EH (cell line): ENCODE measurements at places on chromosomes 7 and 10.

DNA sequence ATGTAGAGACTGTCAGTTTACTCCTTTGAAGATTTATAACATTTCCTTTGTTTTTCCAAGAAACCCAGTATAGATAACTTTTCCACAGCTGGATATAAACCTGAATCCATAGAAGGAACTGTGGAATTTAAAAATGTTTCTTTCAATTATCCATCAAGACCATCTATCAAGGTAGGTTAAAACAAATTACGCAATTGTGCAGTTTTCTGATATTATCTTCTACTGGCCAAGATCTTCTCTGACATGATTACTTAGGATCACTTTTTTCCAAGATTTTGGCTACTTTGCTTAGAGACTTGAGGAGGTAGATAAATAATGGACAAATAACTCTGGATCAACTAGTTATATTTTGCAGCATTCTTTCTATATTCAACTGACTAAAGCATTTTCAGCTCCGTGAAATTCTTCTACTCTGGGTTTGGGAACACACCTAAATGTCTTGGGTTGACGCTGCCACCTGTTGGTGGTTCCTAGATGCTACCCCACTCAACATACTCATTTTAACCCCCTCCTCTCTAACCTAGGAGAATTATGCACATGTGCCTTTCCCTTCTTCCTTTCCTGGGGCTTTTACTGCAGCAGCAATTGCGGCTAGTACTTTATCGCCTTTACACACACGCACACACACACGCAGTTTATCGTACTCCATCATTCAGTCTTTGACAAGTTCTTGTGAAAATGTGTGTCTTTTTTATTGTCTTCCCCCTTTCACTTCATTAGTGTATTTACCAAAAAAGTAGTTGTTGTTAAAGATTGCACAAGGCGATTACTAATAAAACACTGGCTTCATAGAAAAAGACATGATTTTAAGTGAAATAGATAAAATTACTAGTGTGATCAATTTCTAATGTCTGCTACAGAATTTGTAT lies 32.7 kb downstream of the ABCB5 start:
- DNase-seq, result no peak

GRCh38 chr10:14003517-14004184 lies 327.1 kb downstream of the FRMD4A start:
- no peak for DNase-seq

DNA sequence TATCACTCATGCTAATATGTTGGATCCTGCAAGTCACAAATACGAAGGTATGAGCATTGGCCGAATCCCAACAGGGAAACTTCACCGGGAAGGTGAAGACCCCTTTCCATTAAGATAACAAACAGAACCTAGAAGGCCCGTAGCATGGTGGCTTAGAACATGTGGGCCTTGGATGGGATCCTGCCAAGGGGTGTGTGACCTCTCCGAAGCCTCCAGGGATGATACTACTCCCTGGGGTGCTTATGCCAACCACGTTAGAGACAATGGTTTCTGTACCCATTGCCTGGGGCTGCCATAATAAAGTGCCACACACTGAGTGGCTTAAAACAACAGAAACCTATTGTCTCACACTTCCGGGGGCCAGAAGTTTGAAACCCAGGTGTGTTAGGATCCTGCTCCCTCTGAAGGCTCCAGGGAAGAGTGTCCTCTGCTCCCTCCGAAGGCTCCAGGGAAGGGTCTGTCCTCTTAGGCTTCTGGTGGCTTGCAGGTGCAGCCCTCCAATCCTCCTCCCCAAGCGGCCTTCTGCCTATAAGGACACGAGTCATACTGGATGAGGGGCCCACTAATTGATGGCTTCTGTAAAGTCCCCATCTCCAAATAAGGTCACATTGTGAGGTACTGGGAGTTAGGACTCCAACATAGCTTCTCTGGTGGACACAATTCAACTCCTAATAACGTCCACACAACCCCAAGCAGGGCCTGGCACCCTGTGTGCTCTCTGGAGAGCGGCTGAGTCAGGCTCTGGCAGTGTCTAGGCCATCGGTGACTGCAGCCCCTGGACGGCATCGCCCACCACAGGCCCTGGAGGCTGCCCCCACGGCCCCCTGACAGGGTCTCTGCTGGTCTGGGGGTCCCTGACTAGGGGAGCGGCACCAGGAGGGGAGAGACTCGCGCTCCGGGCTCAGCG lies 992 bp upstream of the MGMT start:
- DNase-seq, result no peak

DNA sequence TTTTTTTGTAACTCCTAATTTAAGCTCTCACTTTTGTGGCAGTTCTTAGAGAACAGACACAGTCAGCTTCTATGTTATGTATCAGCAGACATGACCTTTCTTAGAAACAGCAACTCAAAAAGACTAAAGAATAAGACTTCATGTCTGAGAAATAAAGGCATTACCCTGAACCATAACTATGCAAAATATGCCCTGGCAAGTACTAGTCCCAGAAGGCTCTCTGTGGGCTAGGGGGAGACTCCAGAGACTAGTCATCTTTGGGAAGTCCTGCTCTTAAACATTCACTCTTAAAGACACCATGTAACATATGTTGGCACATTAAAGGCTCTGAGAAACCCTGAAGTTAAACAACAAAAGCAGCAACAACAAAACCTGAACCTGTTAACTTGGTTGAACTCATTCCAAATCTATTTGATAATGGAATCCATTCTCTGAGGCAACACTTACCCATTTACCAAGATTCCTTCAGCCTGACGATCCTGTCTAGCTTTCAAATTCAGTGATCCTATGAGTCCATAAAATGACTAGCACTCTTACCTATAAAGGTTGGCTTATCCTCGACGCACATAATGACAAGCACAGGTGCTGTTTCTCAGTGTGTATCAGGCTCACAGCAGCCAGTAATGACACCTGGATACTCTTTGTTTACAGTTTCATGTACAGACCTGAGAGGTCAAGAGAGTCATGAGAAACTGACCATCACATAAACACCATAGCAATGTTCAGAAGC lies 62.3 kb downstream of the OSBPL3 start:
- DNase-seq, result peak; percentile 90

- no peak for DNase-seq
Measured at GRCh38 chr10:109743574-109743973, 179.7 kb downstream of the XPNPEP1 start.

GRCh38 chr10:31123946-31124345 lies 92.3 kb upstream of the ZNF438 start:
- DNase-seq, result no peak

GRCh38 chr7:110637252-110637651 lies 453.7 kb upstream of the LRRN3 start:
- DNase-seq, result no peak

GRCh38 chr7:1975179-1975578 lies 257.6 kb downstream of the MAD1L1 start:
- no peak for DNase-seq

DNA sequence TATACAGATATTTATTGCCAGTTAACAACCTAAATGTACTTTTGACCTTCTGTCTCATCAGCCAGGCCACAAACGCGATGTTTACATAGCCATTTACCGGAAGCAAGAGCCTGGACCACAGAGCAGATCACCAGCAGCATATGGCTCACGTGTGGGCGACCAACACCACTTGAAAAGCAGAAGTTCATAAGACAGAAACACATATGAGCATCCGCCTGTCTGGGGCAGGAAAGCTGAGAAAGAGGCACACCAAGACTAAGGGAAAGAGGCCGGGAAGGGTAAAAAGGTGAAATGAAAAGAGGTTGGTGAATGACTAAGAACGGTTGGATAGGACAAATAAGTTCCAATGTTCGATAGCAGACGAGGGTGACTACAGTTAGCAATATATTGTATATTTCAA lies 1.3 kb downstream of the ABCB1 start:
- DNase-seq, result no peak

DNA sequence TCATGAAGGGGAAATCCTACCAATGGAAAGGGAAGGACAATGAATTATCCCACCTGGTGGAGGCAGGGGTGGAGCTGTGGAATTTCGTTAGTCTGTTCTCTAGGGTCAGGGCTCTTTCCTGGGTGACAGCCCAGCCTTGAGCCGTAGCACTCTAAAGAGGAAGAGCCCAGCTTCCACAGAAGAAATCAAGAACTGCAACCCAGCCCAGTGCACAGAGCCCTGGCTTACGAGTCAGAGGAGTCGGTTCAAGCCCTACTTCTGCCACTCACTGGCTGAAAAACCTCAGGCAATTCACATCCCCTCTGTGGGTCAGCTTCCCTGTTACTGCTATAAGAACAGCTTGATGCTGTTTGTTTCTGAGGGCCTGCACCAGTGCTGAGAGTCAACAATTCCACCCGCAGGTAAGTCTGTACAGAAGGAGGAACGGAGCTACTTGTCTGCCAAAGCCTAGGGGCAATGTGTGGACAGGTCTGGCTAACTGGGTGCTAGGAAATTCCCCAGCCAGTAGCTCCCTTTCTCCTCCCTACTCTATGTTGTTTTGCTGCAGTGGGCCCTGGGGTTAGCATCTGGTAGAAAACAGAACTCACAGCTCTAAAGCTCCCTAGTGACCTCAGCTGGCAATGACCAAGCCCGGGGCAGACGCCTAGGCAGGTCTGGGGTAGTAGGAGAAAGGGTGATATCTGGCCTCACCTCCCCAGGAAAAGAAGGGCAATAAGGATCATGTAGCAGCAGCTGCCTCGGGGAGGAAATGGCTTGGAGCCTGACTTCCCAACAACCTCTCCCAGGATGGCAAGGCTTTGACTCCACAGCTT lies 3.3 kb downstream of the AVPI1 start:
- DNase-seq, result peak; percentile 67

- DNase-seq, result no peak
Measured at GRCh38 chr7:37074370-37074769, 350.1 kb upstream of the AOAH start.

- DNase-seq, result no peak
Measured at GRCh38 chr10:13915710-13916109, 328.9 kb downstream of the PRPF18 start.

DNA sequence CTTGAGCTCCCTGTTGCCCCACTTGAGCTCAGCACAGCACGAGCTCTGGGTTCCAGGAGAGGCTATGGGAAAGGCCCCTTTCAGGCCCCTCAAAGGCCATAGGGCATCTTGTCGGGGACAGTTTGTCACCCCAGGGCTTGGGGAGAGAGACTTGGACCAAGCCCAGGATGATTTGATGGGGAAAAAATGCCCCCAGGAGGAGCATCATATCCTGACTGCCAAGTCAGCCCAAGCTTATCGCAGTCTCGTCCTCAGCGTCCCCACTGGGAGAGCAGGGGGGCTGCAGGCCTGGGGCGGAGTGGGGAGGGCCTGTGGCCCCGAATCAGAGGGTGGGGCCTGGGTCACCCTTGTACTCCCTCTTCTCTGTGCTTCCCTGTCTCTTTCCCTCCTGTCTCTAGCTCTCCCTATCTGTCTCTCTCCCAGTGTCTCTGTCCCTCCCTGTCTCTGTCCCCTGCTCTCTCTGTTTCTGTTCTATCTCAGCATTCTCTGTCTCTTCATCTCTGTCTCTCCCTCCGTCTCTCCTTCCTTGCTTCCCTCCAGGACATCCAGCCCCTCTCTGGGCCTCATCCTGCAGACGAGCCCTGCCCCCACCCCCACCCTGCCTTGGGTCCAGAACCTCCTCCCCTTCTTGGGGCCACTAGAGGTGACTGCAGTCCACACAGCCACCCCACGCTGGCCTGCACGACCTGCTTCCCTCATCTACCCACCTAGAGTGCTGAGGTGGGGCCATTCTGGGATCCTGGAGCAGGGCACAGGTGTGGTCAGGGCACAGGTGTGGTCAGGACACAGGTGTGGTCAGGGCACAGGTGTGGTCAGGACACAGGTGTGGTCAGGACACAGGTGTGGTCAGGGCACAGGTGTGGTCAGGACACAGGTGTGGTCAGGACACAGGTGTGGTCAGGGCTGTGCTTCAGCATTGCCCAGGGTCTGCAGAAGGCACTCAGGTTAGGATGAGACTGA lies 17.3 kb upstream of the GRIFIN start:
- DNase-seq, result peak; percentile 59

GRCh38 chr7:106143711-106144337 lies 31.7 kb upstream of the SYPL1 start:
- no peak for DNase-seq

DNA sequence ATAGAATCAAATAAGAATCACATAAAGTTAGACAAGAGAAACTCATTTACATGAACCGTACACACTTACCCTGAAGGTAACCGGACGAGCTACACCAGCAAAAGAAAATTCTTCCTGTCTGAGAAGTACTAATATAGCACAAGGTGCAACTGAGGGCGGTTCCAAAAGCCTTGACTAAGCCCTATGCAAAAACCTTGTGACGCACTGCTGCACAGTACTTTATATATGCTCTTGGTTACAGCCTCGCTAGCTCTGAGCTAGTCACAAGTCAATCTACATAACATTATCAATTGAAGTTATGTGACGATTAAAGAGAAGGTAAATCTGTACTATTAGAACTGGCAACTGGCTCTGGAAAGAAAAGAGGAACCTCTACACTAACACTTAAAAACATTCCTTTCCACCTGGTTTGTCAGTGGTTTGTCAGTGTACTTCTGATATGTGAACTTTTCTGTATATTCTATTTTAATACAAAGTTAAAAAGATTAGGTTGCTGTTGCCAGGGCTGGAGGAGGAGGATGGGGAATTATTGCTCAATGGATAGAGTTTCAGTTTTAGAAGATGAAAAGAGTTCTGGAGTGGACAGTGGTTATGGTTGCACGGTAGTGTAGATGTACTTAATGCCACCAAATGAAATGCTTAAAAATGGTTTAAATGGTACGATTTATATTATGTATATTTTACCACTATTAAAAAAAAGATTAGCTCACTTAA lies 21.6 kb downstream of the NT5C3A start:
- no peak for DNase-seq

- no peak for DNase-seq
Measured at GRCh38 chr7:108122181-108122580, 8.0 kb downstream of the LAMB4 start.

GRCh38 chr7:27364344-27364758 lies 121.7 kb downstream of the EVX1 start:
- peak; percentile 71 for DNase-seq

GRCh38 chr7:44398953-44399574 lies 73.7 kb upstream of the CAMK2B start:
- peak; percentile 18 for DNase-seq

- no peak for DNase-seq
Measured at GRCh38 chr10:99325281-99325680, 3.9 kb upstream of the CNNM1 start.

GRCh38 chr7:21293771-21294170 lies 134.1 kb upstream of the SP4 start:
- DNase-seq, result no peak

GRCh38 chr7:22348379-22348778 lies 8.6 kb downstream of the RAPGEF5 start:
- peak; percentile 26 for DNase-seq

DNA sequence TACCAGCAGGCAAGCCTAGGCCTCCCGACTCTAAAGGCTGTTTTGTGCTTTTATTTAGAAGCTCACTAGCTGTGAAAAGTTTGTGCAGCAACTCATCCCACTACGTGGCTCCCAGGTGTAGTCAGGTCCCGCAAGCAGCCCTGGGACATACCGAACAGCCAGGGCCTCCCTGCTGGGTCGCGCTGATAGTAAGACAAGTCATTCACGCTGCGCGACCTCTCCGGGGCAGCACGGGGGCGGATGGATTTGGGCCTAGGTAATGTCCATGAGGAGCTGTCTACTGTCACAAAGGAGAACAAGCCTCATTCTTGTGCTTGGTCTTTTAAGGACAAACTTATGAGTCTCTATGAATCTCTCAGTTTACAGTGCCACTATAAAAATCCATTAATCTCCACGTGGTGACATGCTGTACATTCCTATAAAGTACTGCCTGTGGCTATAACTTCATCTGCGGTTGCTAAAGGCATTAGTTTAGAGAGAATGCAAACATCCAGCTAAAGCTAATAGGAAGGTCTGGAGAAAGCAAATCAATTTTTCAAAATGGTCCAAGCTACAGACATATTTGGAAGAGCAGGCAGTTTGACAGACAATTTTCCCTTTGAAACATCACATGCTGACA lies 546.8 kb downstream of the PHTF2 start:
- peak; percentile 43 for DNase-seq
